ENCODE measurements at places on chromosomes 5 and 9.

GRCh38 chr5:158990979-158991775 lies 108.5 kb downstream of the EBF1 start:
- no peak for DNase-seq

- no peak for DNase-seq
Measured at GRCh38 chr5:148166550-148167283, 1.6 kb upstream of the SPINK14 start.

GRCh38 chr5:43232943-43233833 lies 41.2 kb downstream of the NIM1K start:
- DNase-seq = no peak

DNA sequence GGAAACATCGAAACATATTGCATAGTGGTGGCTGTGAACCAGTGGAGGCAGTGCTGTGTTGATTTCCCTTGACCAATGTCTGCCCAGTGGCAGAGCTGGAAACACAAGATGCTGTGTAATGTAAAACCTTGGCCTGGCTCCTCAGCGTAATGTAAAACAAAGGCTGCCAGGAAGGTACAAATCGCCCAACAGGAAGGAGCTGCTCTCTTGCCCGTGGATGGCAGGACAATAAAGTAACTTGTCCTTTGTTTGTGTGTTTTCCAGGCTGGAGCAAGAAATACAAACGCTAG lies 143.4 kb downstream of the PALM2AKAP2 start:
- DNase-seq = no peak

- DNase-seq = no peak
Measured at GRCh38 chr5:168883281-168883741, 304.1 kb upstream of the PANK3 start.

DNA sequence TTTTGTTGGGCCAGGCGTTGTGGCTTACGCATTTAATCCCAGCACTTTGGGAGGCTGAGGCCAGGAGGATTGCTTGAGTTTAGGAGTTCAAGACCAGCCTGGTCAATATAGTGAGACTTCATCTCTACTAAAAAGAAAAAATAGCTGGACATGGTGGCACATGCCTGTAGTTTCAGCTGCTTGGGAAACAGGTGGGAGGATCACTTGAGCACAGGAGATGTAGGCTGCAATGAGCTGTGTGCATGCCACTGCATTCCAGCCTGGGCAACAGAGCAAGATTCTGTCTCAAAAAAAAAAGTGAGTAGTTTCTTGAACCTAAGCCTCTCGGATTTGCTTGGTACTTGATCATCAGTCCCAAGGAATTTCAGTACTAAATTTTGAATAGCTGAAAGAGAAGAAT lies 26.9 kb downstream of the G3BP1 start:
- no peak for DNase-seq

DNA sequence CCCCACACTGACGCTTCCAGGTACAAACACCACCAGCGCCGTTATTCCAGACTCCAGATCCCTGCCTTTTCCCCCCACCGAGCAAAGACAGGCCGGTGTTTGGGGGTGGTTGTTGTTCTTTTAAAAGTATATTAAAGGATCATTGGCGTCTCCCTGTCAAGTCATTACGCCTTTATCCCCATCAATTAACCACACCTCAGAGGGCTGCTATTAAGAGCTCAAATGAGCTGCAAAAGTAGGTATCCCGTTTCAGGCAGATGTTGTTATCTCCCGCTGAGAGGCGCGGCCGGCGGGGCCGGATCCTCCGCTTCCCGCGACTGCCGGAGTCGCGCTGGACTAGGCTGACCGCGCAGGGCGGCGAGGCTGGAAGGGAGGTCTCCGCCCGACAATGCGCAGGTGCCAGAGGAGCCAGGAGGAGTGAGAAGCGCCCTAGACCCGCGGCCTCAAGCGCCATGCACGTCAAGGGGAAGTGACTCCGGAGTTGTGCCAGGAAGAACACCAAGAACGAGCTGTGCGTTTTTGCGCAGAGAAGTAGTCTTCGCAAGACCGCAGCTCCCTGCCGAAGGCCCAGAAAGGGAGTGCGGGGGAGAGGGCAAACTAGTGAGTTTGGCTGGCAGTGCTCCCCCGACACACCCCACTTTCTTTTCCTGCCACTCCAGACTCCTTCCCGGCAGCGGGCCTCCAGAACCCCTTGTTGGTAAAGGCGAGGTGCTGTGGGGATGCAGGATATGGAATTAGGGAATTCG lies 8.2 kb downstream of the NR2F1-AS1 start:
- DNase-seq = no peak

- DNase-seq = no peak
Measured at GRCh38 chr5:40490464-40491111, 189.1 kb upstream of the PTGER4 start.
